ENCODE measurements at places on chromosomes 7 and 10.

- no peak for DNase-seq
These were observed 332.9 kb downstream of the PTEN start for GRCh38 chr10:88196291-88196690.

- DNase-seq, result no peak
These were observed 1.3 kb upstream of the RET start for GRCh38 chr10:43075612-43076003.

- no peak for DNase-seq
These were observed 2.1 kb downstream of the KIF5B start for GRCh38 chr10:32054094-32054493.

- DNase-seq, result no peak
These were observed 12.0 kb upstream of the MAPK8 start for GRCh38 chr10:48294431-48294830.

- DNase-seq, result no peak
These were observed 1.5 kb downstream of the SFRP5 start for GRCh38 chr10:97770255-97770654.

DNA sequence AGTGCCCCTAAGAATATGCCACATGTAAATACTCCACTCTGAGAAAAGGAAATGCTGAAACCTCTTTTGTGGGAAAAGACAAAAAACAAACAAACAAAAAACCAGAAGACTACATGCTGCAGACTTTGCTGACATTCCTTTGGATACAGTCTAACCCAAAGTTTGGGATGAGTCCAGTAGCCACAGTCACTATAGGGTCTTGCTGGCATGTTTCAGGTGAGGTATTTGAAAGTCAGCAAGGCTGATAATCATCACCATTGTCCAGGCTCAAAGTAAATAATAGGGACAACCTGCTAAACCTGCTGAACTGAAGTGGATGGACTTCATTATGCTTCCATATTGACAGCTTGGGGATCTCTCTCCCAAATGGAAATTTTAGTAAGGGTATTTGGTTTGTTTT lies 1087.0 kb upstream of the LRRTM3 start:
- DNase-seq, result no peak

DNA sequence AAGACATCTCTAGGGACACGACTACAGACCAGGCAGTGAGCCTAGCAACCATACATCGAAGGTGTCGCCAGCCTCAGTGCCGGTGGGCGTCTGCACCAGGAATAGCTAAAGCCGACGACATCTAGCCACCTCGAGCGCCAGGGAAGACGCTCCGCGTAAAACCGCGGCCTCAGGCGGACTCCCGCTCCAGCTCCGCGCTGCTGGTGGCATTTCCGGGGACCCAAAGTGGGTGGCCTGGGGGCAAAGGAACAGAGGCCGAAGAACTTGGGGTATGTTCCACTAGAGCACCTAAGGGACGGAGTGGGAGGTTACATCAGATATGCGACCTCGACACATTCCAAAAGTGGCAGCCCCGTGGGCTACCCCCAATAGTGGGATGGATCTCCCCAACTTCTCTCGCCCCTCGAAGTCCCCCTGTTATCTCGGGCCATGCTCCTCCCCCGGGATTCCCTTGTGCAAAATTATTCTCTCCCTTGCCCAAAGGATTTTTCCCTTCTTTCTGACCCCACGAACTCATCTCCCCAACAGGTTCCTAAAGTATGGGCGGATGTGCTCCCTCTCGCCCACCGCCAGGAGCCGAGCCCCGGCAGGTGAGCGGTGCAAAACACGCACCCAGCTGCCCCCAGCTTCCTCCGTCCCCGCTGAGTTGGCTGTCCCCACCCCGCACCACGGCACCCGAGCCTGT lies 1.2 kb downstream of the KCNMA1 start:
- no peak for DNase-seq

DNA sequence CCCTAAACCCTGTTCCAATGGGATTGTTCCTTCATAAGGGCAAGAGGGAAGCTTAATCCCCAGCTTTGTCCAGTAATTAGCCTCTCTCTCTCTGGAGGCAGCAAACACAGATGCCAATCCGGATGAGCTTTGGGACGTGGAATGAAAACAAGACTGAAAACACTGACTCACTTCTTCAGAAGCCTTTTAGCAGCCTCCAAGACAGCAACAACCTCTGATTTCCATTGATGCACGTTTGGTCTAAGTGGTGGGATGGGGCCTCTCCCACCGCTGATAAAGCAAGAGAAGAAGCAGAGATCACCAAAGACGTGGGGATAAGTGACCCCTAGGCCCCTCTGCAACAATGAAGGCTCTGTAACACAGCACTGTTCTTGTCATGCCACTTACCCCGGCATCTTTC lies 5.8 kb upstream of the GFRA1 start:
- DNase-seq, result no peak

GRCh38 chr10:113569576-113569975 lies 16.7 kb downstream of the HABP2 start:
- DNase-seq, result no peak

All from HFF-Myc (cell line).